Stimulated activated CD4-positive, alpha-beta T cell treated with anti-CD3 and anti-CD28 coated beads, Interleukin-15, amount 100 ng/mL, for 1 hour (primary cell): ENCODE measurements at places on chromosomes 4 and X.

DNA sequence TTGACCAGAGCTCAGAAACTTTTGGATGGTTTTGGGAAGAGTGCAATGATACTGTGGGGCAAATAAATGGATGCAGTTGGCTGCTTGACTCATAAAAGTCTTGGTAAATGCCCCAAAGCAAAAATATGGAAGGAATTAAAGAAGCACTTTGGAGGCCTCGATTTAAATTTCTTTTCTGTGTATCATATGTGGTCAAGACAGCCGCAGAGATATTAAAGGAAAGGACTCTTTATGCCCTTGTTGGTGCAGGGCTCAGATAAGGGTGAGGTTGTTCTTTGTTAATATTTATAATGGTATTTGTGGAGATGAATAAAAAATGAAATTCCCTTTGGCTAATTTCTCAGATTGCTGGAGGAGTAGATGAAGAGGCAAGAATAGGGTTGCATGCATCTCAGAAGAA, 90.2 kb downstream of the NHS start:
- DNase-seq, result no peak

DNA sequence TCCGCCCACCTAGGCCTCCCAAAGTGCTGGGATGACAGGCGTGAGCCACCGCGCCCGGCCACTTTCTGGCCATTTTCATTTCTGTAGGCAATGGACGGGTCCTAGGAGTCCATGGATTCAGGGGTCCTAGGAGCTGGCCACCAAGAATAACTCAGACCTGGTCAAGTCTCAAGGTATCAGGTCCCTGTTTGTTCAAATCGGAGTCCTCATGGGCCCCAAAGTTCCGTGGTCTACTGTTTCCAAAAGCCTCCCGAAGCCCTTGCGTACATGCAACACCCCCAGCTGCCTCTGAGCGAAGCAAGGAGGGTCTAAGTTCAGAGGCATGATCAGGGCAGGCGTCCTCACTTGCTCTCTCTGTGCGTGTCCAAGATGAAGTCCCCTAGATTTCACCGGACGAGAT, 30.1 kb downstream of the P2RY8 start:
- no peak for DNase-seq

- DNase-seq, result no peak
These were observed 32.3 kb downstream of the STPG2 start for GRCh38 chr4:98110929-98111328.

DNA sequence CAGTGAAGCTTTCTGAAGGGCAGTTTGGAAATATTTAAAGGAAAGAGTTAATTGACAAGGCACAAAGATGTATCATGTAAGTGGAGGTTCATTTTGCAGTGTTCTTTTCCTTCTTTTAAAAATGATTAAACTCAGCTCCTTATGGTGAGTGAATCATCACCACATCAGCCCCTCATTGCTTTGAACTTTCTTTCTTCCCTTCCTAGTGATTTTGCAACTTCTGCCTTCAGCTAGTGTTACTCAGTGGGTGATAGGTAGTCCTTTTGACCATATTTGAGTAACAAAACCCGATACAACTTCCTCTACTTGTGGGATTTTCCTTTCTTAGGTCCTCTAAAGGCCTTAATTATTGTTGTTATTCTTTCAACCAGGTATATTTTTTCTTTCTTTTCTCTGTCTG, 8.2 kb downstream of the ZCCHC4 start:
- no peak for DNase-seq

DNA sequence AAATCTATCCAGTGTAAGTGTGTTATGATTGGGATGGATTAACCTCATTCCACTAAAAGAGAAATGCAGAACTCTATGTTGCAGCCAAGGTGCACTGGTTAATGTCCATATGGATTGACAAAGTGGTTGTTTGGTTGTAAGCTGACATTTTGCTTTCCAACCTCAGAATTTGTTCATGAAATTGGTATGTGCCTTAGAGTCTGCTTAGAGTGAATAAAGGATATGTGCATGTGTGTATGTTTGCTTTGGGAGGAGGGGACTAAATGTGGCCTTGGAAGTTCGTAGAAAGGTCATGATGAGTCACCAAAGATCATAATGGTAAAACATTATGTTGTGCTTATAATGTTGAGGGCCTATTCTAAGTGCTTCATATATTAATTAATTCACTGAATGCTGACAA, 44.1 kb upstream of the MBNL3 start:
- DNase-seq, result no peak

GRCh38 chr4:165502916-165503907, 124.4 kb downstream of the CPE start:
- no peak for DNase-seq

DNA sequence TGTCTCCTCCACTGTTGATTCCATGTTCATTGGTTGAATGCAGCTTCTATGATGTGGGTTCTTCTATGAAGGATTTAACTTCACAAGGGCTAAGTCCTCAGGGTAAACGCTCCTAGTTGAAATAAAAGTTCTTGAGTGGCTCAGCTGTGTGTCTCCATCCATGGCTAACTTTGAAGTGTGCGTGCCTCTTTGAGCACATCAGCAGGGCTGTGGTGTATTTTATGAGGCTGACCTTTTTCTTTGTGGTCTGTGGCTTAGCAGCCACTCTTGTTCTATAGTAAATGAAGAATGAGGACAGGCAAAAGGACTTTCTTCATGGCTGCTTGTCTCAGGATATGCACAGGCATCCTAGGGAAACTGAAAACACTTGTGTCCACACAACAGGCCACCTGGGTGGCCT, 88.5 kb downstream of the KIT start:
- no peak for DNase-seq

GRCh38 chrX:115147220-115147619, 42.0 kb upstream of the RBMXL3 start:
- DNase-seq, result no peak

DNA sequence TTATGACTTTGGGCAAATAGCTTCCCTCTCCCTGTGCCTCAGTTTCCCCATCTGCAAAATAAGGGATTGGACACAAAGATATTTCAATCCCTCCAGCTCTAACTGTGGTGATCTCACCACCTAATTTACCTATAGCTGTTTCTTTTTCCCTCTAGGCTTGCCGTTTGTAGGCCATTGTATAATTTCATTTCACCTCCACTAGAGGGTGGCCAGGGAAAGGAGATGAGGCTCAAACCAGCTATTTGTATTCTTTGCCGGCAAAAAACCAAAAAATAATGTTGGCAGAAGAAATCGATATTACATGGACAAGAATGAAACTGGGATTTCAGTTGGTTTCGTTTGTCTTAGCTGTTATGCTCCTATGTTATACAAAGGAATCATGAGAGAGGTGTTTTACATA, 36.1 kb upstream of the DOCK11 start:
- no peak for DNase-seq

- DNase-seq, result no peak
These were observed 36.1 kb downstream of the TMEM165 start for GRCh38 chr4:55431710-55432336.

- DNase-seq, result no peak
These were observed 38.5 kb downstream of the GPM6A start for GRCh38 chr4:175773566-175773965.

- DNase-seq, result no peak
These were observed 118.3 kb downstream of the RELL1 start for GRCh38 chr4:37567836-37568235.

GRCh38 chr4:105246712-105247111, 100.0 kb downstream of the TET2 start:
- DNase-seq, result no peak

DNA sequence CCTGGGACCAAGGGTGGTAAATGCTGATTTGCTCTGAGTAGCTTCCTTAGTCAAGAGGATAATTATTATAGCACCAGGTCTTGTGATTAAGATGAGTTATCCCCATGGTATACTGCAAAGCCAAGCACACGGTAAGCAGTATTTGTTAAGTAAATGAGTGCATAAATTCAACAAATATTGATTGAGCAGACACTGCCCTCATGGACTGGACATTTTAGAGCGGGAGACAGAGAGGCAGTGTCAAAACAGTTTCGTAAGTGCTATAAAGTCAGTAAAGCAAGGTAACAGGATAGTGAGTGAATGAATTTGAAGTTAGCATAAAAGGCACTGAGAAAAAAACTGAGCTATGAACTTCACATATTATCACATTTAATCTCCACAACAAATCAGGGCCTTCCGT, 13.9 kb downstream of the PHF8 start:
- DNase-seq, result no peak

- no peak for DNase-seq
These were observed 591.5 kb downstream of the GALNTL6 start for GRCh38 chr4:172404676-172405075.

DNA sequence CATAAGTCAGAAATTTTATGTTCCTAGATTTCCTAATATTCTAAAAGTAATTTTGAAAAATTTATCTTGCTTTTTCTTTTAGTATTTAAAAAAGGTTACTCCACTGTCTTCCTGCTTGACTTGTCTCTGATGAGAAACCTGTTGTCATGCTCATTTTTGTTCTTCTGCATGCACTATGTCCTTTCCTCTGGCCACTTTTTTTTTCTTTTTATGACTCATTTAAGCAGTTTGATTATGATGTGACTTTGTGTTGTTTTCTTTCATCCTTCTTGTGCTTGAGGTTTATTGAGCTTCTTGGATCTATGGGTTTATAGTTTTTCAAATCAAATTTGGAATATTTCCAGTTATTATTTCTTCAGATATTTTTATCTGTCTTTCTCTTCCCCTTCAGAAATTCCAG, 12.0 kb upstream of the UFSP2 start:
- no peak for DNase-seq

- peak; percentile 57 for DNase-seq
These were observed at the start of gene SLC9A6 for GRCh38 chrX:135985157-135985972. TSS of gene SLC9A6 (plus strand) at chrX:135985435. CDS start at chrX:135985659, 224 bp downstream.

GRCh38 chr4:109610489-109610888, 50.4 kb downstream of the MCUB start:
- DNase-seq, result no peak

- DNase-seq, result no peak
These were observed 18.0 kb downstream of the DDX3X start for GRCh38 chrX:41351923-41352322.

GRCh38 chr4:6224735-6225134, 24.4 kb upstream of the JAKMIP1 start:
- DNase-seq, result no peak

GRCh38 chrX:64976673-64977040, 407 bp upstream of the ZC4H2 start:
- DNase-seq, result no peak

GRCh38 chr4:52645300-52645699, 13.8 kb downstream of the USP46 start:
- DNase-seq, result no peak

DNA sequence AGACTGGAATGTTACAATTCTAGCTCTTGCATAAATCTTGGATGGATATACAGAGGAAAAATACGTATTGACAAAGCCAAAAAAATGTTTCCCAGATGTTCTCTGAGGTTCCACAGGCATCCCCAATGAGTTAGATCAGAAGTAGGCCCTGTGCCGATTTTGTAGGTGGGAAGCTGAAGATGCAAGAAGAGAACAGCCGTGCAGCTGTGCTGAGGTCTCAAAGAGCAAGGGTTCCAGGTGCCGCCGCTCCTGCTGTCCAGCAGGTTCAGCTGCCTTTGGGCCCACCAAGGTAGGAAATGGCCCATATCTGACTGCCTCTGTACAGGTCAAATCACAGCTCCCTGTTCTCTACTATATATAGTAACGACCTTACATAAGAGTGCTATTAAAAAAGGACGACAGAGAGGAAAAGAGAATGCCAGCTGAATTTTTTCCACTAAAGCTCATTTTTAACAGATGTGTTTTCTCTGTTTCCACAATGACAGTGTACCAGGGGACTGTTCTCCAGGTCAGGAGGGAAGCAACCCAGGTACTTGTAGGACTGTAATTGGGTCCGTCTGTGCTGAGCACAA, 155.6 kb downstream of the CBR4 start:
- DNase-seq, result no peak

- DNase-seq, result no peak
These were observed 41.8 kb upstream of the CLDN24 start for GRCh38 chr4:183364025-183364424.

- DNase-seq, result no peak
These were observed 44.8 kb downstream of the PJA1 start for GRCh38 chrX:69120476-69120875.

- no peak for DNase-seq
These were observed 11.6 kb downstream of the IL15 start for GRCh38 chr4:141647966-141648365.

DNA sequence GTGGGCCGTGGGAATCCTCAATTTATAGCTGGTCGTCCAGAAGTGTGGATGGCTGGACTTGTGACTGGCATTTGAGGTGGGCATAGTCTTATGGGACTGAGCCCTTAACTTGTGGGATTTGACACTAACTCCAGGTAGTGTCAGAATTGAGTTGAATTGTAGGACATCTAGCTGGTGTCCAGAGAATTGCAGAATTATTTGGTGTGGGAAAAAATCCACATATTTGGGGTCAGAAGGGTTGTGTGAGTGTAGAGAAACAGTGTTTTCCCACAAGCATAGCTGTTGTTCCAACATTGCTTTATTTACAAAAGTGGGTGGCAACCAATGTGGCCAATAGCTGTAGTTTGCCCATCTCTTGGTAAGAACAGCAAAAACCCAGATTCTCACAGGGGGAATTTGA, 91.3 kb downstream of the MOSPD2 start:
- DNase-seq, result no peak

- no peak for DNase-seq
These were observed at the start of gene CFP for GRCh38 chrX:47629419-47630200. TSS of gene CFP (minus strand) at chrX:47629930. CDS start at chrX:47629844, 86 bp downstream.

GRCh38 chrX:74506317-74507115, 85.2 kb downstream of the SLC16A2 start:
- DNase-seq, result no peak

DNA sequence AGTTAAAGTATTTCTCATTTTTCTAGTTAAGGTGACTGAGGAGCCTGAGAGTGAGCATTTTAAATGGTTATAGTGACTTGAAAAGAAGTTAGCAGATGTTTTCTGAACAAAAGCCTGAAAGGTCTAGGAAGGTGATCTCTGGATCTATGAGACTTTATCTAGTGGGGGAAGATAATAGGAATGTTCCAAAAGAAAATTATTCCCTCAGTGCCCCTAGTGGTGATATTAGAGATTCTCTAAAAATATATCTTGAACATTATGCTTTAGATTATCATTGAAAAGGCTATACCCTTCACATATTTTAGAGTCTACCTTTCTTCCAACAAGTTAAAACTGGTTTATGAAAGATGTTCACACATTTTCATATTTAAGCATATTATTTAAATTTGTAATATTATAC, 69.0 kb upstream of the SPANXN1 start:
- DNase-seq, result no peak

- DNase-seq, result no peak
These were observed 18.5 kb downstream of the LRRC66 start for GRCh38 chr4:52001616-52002015.

DNA sequence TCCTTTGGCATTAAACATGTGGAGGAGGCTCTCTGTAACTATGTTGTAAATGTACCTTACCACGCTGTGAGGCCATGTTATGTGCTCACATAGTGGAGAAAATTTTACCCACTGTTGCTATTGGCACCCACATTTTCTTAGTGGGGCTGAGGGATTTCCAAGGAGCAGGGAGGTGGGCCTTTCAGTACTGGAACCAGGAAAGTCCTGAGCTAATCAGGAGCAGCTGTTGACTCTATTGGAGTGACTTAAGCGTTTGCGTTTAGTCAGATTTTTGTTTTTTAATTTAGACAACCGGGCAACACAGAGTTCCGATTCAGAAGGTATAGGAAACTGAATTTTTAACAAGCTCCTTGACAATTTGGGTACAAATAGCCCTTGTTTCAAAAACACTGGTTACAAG, 30.7 kb upstream of the WDR17 start:
- DNase-seq, result no peak
